ENCODE measurements at places on chromosomes 4 and X.

GRCh38 chr4:104123021-104123420, 371.7 kb downstream of the CXXC4 start:
- no peak for DNase-seq

DNA sequence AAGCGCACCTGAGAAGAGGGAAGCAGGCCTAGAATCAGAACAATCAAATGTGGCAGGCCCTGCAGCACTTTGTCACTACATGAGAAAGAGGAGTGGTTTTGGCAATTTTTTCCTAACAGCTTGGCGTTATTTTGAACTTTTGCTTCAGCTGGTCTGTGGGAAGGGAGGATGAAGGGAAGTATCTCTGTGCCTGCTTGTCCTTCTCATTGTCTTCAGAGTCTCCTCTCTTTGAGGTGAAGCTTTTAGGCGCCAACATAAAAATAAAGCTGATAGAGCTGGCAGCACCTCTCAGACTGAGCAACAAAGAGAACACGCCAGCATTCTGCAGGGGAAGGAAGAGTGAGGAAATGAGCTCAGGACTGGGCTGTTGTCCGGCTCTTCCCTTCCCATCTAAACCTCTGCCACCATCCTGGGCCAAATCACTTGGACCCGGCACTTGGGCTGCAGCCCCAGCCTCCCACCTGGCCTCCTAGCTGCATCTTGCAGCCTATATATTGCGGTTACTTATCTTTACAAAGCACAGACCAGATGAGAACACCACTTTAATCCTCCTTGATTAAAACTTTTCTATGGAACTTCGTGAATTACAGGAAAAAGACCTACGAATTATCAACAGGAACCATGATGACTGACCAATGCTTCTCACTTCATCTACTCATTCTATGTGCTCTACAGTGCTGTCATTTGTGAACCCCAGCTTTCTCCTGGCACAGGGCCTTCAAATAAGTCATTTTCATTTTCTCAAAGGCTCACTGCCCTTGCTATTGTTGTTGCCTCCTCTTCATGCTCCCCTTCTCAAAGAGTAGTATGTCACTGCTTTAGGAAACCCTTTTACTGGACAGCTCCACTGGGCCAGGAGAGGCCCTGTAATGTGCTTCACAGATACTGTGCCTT, 476.4 kb upstream of the HS3ST1 start:
- DNase-seq, result no peak

DNA sequence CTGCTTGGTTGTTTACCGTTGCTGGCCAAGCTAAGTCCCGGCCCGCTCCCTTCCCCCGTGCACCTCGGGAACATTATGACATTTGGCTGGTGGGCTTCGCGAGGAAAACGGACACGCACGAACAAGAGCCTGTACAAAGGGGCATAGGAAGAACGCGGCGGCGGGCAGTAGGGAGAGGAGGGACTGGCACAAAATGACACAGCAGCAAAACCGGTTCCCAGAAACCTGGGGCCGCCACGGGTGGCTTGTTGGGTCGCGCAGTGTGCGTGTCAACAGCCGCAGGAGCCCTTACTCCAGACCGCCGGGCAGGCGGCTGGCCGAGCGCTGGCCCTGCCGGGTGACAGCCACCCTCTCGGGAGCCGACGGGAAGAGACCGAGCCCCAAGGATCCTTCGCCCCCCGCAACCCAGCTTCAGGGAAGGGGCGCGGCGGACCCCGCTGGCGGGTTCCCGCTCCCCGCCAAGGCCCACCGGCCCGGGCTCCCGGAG, 1.6 kb upstream of the LIN54 start:
- peak; percentile 67 for DNase-seq

DNA sequence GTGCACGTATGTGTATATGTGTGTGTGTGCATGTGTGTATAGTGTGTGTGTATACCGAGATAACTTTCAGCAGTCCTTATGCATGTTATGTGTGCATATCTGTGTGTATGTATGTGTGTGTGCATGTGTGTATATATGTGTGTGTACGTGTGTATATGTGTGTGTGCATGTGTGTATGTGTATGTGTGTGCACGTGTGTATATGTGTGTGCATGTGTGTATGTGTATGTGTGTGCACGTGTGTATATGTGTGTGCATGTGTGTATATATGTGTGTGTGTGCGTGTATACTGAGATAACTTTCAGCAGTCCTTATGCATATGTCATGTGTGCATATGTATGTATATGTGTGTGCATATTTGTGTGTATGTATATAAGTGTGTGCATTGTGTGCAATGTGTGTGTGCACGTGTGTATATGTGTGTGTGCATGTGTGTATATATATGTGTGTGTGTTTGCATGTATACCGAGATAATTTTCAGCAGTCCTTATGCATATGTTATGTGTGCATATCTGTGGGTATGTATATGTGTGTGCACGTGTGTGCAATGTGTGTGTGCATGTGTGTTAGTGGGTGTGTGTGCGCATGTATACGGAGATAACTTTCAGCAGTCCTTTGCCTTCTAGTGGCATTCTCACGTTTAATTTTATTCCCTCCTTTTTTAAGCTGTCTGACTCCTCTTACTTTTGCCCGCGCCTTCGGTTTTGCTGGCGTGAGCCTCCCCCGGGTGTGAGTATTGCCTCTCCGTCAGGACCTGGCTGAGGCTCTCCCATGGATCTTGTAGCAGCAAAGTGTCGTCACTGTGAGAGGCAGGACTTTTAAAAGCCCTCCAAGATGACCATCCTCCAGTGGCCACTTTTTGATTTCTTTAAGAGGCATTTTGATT, 99.6 kb upstream of the SHOX start:
- DNase-seq, result no peak

DNA sequence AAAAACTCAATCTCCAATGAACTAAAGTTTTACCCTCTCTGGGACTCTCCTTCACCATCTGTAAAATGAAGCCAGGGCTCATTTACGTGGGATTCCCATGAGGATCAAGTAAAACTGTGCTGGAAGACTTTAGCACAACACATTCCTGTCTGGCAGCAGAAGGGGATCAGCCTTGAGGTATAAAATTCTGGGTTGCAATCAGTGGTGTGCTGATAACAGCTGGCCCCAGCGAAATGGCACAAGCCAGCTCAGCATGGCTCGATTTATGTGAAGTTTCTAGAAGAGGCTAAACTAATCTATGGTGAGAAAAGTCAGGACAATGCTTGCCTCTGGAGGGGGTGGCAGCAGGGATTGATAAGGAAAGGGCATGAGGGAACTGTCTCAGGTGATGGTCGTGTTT, 28.4 kb downstream of the ZNF630 start:
- DNase-seq, result no peak

- DNase-seq, result no peak
Observed at GRCh38 chrX:110341189-110342035, 17.2 kb upstream of the RTL9 start.

DNA sequence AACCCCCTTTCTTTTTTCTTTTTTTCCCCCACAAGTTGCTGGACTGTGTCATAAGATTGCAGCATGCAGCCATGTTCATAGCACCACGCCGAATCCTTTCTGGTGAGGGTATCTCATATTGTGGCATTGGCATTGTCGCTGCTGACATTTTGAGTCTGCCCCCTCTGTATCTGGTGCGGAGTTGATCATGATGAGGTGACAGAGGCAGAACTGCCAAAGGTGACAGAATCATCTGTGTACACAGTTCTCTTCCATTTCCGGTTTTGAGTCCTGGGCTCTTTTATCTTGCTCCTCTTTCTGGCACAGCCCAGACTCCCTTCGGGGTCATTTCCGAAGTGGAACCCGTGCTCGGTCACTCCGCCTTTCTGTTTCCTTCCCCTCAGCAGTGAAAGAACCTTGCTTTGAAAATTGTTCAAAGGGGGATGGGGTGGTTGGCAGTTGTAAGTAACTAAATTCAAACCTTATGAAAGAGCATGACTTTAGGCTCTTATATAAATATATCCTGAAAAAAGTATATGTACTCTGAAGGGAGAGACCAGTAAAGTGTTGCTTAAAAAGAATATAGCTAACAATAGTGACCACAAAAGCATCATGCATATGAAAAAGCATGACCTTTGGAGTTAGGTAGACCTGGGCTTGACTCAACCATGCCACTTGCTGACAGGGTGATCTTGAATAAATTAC, 55.0 kb upstream of the BMP2K start:
- DNase-seq, result no peak

DNA sequence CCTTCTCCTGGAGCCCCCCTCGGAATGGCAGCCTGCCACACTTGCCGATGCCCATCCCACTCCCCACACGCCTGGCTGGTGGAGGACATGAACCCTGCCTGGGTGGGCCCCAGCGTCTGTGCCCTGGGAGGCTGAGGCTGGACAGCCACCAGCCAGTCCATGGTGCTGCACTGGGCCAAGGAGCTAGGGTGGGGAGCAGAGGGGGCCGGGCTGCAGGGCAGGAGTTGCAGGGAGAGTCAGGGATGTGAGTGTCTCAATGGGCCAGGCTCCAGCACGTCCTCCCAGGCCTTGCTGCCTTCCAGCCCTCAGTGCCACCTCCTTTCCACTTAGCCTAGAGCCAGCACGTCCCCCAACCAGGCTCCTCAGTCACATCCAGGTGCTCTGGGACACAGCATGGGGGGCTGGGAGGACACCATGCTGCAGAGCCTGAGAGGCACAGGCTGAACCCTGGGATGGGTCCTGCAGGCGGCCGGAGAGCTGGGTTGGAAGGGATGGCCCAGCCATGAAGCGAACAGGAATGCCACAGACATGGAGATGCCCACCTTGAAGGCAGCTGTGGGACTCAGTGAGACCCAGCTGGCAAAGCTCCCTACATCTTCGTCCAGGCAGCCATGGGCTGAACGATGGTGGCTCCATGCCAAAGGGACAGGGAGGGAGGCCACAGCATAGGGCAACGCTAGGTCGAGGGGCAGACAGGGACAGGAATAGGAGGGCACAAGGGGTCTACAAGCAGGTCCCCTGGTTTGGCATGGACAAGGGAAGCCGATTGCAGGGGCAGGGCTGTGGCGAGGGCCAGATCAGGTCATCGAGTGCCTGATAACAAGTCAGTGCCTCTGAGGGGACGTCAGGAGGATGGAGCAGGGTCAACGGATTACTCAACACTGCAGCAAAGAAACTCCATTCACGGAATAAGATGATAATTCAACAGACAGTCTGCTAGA, 30.1 kb upstream of the MXD4 start:
- DNase-seq, result peak; percentile 59

DNA sequence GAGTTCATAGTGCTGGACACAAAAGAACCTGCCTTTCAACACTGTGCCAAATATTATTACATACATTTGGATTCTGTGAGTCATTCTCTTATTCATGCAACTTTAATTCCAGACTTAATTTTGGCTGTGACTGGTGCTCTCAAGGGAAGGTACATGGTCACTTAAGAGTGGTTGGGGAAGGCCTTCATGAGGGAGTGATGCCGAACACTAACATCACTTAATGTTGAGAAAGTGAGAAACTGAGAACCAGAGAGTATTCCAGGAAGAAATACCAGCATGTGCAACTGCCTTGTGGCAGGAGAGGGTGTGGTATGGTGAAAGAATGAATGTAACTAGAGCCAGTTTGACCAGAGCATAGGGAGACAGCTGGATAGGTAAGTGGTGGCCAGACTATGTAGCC, 41.5 kb upstream of the FHDC1 start:
- DNase-seq, result no peak

DNA sequence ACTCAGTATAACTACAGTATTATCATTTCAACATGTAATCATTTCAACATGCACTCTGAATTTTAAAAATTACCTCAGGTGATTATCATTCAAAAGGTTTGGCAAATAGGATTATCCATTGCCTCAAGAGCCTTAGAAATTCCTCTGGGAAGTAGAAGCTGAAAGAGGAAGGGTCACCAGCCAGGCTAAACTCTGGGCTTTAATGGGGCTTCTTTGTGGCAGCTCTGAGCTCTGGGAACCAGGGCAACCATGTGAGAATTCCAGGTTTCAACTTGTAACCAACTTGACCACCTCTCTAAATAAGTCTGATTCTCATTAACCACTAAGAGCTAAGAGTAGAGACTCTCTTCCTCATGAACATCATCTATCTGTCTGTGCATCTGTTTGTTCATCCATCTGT, 117.2 kb upstream of the MED14 start:
- DNase-seq, result no peak

DNA sequence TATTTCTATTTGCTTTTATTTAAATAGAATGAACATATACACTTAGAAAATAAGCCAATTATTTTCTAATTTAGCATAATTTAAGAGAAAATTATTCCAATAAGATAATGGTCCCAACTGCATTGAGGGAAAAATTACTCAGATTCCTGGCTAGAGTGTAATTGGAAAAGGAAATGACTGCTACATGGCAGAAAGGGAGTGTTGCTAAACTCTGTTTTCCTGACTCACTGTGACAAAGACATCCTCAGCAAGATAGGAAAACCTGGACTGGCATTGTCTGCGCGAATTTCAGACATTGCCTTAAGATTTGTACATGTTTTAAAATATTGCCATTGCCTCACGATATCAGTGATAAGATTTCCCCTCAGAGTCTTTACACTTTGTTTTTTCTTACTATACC, 8.2 kb downstream of the TNIP3 start:
- DNase-seq, result no peak

DNA sequence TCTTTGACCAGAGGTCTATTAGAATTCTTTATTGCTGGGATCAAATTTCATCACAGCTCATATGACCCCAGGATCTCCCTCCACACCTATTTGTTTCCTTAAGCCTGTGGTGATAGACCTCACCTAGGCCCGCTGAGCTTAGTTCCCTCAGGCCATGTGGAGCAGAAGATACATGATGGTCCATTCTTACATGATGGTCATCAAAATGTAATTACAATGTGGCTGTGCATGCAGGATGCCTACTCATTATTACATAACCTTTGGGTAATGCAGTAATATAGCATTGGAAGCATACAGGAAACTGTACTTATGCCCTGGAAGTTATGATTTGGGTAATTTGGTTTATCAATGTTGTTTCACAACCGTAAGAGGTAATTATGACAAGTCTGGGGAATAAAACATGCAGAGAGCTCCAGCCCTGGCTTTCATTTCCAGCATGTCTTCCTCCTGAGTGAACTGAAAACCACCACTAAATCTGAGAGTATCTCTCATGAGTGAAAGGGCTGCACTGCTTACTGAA, 67.0 kb upstream of the AGA start:
- no peak for DNase-seq

- DNase-seq, result no peak
Observed at GRCh38 chrX:2410279-2411020, 90.3 kb downstream of the DHRSX start.

- no peak for DNase-seq
Observed at GRCh38 chr4:20109391-20109790, 142.3 kb upstream of the SLIT2 start.

- DNase-seq, result no peak
Observed at GRCh38 chr4:174037049-174037448, 246.4 kb downstream of the FBXO8 start.

GRCh38 chr4:95549246-95550114, 707 bp upstream of the UNC5C start:
- DNase-seq, result peak; percentile 82

- no peak for DNase-seq
Observed at GRCh38 chr4:153969542-153969941, 180.7 kb upstream of the SFRP2 start.

GRCh38 chrX:80879143-80879542, 69.5 kb upstream of the BRWD3 start:
- no peak for DNase-seq

- DNase-seq, result no peak
Observed at GRCh38 chr4:189660722-189661360, 279.8 kb upstream of the FRG1 start.

- no peak for DNase-seq
Observed at GRCh38 chrX:7110821-7111276, 36.7 kb upstream of the STS start.

GRCh38 chrX:35728481-35728880, 69.7 kb upstream of the MAGEB16 start:
- no peak for DNase-seq

All from left forelimb (tissue), 1 donor.